Calu3 (cell line): ENCODE measurements at places on chromosomes 3 and 15. TPM values are rescaled to one million over a fixed set of nuclear protein-coding genes. Genes with fewer than 3 reads are reported as not detected.

- DNase-seq: no peak
Measured at GRCh38 chr15:99436542-99437314, 129.1 kb upstream of the MEF2A start.

GRCh38 chr3:139309880-139310279 lies 33.9 kb upstream of the MRPS22 start:
- no peak for DNase-seq

DNA sequence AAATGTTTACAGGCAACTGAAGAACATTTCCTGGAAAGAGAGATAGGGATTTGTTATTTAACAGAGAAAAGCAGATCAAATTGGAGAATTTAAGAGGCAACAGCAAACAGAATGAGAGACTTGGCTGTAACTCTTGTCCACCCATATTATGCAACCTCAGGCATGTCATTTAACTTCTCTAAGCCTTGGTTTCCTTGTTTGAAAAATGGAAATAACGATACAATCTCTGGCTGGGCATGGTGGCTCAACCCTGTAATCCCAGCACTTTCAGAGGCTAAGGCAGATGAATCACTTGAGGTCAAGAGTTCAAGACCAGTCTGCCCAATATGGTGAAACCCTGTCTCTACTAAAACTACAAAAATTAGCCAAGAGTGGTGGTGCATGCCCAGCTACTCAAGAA lies 23.7 kb downstream of the ARRDC4 start:
- DNase-seq: no peak

DNA sequence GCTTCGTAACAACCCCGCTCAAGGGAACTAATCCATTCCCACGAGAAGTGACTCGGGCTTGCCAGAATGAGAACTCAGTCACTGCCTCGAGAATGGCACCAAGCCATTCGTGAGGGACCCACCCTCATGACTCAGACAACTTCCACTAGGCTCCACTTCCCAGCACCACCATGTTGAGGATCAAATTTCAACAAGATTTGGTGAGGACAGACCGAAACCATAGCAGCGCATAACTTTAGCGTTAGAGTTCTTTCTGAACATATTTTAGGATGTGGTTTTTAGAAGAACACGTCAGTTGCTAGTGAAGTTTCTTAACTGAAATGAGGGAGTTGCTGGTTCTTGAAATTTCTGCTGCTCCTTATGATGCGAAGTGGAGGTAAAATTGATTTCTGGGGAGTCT lies 13.5 kb downstream of the PTPRG start:
- DNase-seq: no peak

DNA sequence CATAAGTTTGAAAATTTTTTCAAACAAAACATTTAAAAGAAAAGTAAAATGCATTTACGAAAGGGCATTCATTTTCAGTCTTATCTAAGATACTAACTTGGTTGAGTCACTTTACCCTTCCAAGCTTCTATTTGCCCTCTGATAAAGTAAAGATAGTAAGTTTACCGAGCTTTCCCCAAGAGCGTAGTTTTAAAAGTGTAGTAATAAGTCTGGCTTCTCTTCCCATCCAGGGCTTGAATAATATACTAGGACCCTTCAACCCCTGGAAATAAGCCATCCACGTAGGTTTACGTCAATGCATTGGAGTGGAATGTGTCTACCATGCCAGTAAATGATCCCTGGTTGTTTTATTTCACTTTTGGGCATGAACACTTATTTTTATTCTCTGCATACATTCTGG lies 608.3 kb downstream of the NTRK3 start:
- no peak for DNase-seq

DNA sequence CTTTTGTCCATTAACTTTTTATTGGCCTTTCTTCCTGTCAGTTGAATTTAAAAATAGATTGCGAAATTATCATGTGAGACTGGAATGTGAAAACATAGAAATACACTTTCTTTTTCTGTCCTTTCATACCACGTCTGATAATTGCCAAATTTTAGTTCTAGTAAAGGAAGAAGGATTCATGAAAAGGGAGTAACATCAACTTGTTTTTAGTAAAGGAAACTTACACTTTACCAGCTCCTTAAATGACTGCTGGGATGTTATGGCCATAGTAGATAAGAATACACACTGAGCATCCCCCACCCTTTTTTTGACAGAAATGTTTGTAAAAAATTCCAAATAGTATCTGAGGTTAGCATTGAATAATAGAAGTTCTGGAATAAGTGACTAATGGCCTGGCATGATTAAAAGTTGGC lies 137.9 kb downstream of the NEO1 start:
- no peak for DNase-seq

DNA sequence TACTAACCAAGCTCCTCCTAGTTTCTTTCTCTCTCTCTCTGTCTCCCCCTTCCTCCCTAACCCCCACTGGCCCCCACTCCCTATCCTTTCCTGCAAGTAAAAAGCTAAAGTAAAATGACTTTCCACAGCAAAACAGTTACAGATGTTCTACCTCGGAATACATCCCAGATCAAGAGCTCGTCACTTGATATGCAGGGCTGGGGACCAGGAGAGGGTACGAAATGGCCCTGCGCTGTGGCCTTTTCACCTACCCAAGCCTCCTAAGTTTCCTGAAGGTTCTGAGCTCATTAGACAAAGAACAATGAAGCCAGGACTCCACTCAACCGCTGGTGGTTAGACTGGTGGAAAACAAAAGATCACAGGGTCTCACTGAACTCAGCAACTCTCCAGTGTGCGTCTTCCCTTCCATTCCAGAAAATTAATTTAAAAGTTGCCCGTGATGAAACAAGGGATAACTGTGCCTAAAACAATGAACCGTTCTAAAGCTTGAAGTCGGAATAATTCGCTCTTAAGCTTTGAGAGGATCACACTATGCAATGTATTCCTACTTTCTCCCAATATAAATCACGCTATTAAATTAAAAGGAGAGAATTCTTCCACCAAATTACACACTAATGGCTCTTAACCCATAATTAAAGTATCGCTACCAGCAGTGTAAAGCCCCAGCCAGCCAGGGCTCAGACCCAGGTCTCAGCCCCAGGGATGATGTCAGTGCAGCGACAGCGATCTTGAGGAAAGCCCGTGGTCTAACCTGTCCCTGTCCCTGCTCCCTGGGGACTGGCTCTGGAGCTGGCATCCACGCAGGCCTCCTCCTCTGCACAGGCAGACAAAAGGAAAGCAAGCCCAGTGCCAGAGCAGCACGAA lies 5.0 kb downstream of the VGLL4 start:
- no peak for DNase-seq

- DNase-seq: no peak
Measured at GRCh38 chr3:139675327-139675726, 2.4 kb downstream of the NMNAT3 start.

DNA sequence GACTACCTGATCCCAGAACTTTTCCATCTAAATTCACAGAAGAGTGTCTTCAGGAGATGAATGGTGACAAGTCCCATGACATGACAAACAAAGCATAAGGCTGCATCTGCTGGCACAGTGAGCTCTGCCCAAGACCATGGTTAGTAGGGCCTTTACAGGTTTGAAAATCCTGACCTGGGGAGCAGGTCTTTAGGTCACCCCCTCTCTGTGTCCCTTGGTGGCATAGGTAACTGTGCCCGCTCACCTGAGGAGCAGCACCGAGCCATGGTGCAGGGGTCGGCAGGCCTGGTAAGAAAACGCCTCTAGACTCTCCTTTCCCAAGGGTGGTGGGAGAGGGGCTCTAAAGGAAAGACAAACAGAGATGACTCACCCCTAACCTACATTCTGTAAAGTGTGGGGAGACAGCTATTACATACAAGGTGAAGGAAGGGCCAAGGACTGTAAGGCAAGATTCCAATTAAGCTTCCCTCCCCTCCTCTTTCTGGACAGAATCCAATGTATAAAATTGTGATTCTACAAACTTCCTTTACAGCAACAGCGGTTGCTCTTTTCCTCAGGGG lies 74.0 kb downstream of the SATB1 start:
- DNase-seq: no peak

DNA sequence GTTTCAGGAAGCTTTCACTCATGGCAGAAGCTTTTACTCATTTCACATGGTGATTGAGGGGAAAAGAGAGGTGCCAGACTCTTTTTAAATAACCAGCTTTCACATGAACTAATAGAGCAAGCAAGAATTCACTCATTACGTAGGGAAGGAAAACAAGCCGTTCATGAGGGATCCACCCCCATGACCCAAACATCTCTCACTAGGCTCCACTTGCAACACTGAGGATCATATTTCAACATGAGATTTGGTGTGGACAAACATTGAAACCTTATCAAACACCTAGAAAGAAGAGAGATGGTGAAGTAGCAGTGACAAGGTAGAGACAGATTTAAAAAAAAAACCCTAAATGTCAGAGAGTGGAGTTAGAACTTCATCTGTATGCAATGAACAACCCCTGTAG lies 408.6 kb upstream of the PDZRN3 start:
- no peak for DNase-seq

DNA sequence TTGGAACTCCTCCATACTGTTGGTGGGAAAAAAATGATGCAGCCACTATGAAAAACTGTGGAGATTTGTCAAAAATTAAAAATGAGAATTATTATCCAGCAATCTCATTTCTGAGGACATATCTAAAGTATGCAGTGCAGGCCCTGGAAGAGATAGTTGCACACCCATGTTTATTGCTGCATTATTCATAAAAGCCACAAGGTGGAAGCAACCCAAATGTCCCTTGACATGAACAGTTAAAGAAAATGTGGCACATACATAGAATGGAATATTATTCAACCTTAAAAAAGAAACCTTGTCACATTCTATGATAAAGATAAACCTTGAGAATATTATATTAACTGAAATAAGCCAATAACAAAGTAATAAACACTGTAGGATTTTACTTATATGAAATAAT lies 80.9 kb upstream of the ARHGEF26 start:
- DNase-seq: peak; percentile 26

DNA sequence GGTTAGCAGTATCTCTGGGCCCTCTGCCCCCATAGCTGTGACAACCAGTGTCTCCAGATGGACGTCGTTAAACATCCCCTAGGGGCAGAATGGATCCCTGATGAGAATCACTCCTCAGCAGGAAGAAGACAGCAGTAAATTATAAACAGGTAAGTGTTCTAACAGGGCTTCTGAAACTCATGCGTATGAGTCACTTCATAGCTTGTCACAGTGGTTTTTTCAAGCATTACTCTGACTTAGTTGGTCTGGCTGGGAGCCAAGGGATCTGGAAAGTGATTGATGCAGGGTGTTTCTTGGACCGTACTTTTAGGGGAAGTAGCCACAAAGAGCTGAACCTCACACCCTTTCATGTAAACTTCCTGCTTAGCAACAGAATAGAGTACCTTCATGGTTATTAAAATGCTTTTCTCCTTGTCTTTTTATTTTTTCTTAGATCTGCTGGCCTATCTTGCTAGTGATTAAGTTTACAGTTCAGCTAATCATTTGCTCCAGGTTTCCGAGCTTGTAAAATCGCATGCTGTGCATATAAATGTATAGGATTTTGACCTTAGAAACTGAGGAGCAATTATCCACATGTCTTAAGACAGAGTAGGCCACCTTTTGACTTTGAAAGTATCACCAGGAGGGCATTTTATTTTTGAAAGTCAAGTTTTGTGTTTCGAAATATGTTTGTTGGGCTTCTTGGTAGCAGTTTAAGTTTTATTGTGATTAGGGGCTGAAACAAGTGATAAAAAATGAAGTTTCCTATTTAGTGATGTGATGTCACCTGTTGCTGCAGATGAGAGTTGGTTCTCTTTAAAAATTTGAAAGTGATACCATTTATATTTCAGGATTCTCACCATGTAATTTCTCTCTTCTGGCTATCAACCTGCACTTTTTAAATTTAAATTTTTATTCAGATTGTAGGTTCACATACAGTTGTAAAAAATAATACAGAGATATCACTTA lies 333.9 kb downstream of the PTPRG start:
- DNase-seq: peak; percentile 61

DNA sequence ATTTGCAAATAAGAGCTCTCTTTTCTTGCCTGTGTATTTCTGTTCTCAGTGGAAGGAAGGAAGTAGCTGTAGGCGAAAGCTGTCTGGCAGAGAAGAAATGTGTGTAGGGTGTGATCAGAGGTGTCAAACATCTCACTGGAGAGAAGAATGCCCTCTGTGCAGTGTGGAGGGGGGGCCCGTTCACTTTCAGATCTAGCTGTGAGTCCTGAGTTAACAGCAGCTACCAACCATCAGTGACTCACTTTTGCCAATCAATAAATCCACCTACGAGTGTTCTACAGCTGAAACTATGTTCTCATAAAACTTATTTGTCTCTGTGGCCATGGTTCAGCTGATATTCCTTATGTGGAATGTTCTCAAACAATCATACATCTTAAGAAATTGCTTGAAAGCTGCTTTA lies 103.7 kb downstream of the FRMD4B start:
- DNase-seq: peak; percentile 74

DNA sequence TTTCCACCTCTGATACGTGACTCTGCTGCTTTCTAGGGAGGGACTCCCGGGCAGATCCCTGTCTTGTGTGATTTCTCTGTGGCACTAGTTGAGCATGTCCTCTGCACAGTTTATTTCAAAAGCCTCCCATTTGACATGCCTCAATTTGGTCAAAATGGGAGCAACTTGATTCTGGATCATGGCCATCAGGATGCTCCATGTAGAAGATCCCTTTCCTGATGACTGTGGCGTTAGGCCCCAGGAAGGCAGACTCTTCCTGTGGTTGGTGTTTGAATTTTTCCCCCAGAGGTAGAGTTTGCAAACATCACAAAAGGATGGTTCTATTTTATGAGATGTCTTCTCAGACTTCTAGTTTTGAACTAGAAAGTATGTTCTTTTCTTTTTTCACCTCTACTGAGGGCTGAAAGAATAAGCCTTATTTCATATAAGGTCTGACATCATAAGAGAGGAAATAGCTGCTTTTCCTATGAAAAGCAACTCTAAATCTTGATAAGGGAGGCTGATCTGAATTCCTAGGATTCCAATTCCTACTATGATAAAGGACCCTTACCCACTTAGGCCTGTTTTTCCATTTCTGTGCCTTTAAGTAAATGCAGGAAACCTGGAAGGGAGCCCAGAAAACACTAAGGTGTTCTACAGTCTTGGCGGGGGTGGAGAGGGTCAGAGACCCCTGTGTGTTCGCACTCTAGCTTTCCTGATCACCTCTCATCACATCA lies 243.8 kb upstream of the CHRM5 start:
- no peak for DNase-seq

GRCh38 chr3:109093561-109093960 lies 24.4 kb downstream of the MORC1 start:
- no peak for DNase-seq

- no peak for DNase-seq
Measured at GRCh38 chr15:92667287-92667904, 11.8 kb upstream of the FAM174B start.

DNA sequence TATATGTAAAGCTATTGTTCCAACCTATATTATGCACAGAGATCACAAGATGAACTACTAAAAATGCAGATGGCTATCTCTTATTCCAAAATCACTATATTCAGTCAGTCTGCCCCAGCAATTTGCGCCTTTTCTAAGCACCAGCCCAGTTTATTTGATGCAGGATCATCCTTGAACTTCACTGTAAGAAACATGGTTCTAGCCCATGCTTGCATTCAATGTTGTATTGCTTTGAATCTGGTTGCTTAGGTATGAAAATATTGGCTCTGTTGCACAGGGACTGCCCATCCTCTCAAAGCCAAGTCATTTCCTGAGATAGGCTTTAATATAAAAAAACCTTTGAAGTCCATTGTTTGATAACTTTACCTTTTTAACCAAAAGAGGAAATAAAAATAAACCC lies 170.5 kb upstream of the LRIG1 start:
- DNase-seq: no peak

GRCh38 chr15:37061996-37062395 lies 38.4 kb downstream of the MEIS2 start:
- peak; percentile 24 for DNase-seq

Gene ILDR1
- 15.7 and 17.0 TPM in 2 replicates for total RNA-seq

Gene CPLX3
- total RNA-seq: 0.21 and 0.29 TPM in 2 replicates

Gene SPINT1
- 93.7 and 98.4 TPM in 2 replicates for total RNA-seq

Gene ASB14
- 0.12 and 0.40 TPM in 2 replicates for total RNA-seq

Gene BAHD1
- total RNA-seq: 15.6 and 17.2 TPM in 2 replicates

Gene NPRL2
- total RNA-seq: 21.0 and 21.8 TPM in 2 replicates

Gene TAGLN3
- not detected in 2 replicates for total RNA-seq

Gene AHSG
- total RNA-seq: 0.24 and 0.39 TPM in 2 replicates
